HFFc6 (cell line): ENCODE measurements at places on chromosomes 6 and 20.

DNA sequence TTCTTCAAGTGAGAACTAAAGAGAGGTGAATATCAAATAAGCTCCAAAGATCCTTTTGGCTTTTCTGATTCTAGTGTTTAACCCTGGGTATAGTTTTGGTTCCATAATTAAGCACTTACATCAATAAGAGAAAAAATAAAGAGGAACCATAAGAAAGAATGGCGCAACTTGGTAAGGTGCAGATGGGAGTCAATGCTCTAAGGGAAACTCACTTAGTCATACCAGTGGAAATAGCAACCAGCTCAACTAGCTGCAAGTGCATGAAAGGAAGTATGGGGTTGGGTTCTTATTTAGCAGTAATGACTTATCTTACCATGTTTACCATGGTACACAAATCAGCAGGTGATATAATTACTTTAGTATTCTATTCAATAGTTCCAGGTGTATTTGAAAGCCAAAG, 296.5 kb upstream of the RUNX2 start:
- DNase-seq: no peak

GRCh38 chr20:21511850-21512633, 1.8 kb downstream of the NKX2-2 start:
- DNase-seq: no peak

- DNase-seq: no peak
Measured at GRCh38 chr20:8209061-8209460, 77.0 kb downstream of the PLCB1 start.

- DNase-seq: no peak
Measured at GRCh38 chr6:91710342-91710741, 1123.5 kb upstream of the MAP3K7 start.

GRCh38 chr20:47148059-47148458, 208.4 kb downstream of the ZMYND8 start:
- DNase-seq: no peak

DNA sequence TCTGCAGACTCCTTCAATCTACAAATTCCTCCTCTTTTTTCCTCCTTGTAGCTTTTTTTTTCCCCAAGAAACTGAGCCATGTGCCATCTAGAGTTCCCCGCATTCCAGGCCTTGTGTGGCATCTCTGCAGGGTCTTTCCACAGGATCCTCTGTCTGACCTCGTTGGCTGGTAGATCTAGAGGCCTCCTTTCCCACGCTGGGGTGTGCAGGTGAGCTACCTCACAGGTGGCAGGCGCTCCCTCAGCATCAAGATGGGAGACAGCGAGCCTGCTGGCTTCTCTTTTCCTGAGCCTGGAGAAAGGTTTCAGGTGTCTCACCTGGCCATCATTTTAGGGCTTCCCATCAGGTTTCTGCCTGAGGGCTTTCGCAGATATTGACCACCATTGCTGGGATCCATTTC, 9.6 kb upstream of the NELFCD start:
- no peak for DNase-seq

DNA sequence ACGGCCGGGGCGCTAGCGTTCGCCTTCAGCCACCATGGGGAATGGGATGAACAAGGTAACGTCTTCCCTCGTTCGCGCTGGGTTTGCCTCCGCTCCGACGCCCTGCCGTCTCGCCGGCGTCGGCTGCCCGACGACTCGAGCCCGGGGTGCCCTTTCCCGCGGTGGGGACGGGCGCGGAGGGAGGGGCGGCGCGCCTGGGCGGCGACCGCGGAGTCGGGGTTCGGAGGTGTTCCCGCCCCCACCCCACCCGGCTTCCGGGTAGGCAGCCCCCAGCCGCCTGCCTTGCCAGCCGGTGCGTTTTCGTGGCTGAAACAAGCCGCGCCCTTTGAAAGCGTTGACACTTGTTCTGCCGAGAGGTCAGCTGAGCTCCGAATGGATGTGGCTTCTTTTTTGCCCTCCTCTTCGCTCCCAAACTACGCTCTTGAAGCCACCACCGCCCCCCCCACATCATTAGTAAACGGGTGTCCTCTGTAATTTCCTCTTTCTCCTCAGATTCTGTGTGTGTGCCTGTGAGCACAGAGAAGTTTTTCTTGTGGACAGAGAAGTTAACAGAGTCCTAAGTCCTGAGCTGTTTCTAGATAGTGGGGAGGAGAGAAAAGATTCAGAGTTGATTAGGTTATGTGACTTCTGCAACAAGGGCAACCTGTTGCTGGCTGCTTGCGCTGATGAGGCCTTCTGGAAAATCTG, 362 bp downstream of the DUSP22 start:
- peak; percentile 29 for DNase-seq

GRCh38 chr6:85644279-85644762, 1.6 kb upstream of the SYNCRIP start:
- DNase-seq: no peak

DNA sequence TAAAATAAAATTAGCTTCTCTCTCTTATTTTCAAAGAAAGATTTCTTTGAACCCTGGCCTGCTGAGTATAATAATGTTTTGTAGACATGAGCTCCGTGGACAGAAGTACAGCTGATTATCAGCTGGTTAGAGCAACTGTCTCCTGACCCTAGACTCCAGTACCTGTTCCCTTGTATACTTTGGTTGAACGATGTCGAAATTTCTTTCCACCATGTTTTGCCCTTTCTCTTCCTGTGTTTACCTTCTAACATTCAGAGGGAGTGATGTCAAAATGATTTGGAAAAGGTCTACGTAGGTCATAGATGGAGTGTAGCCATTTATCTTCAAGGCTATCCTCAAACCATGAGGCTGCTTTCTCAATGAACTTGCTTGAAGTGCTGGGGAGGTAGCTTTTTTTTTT, 16.8 kb upstream of the ADTRP start:
- no peak for DNase-seq

DNA sequence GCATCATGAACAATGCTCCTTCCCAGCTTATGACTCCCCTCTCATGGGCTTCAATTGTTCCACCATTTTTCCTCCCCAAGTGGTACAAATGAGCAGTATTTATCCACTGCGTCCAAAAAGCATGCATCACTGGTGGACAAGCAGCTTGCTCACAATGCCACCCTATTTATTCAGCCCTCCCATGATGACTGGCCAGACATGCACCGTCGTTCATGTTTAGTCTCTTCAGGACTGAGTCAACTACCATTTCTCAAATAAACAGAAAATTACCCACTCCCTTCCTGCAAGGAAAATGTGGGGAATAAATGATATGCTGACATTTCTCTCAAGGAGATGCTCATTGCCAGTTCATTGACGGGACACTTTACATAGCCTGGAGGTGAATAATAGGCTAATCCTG, 300.4 kb downstream of the C6orf118 start:
- DNase-seq: no peak

DNA sequence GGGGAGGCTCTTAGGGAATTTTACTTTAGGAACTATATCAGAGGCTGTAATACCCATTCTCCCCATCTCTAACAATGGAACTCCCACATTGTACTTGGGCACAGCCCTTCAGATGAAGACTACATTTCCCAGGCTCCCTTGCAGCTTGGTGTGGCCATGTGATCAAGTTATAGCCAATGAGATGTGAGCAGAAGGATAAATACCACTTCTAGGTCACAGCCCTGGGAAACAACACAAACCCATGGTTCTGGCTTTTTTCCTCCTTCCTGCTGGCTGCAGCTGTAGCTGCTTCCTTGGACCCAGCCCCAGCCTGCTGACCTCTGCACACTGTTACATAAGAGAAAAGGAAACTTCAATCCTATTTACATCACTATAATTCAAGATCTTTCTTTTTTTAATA, 445.9 kb upstream of the JARID2 start:
- DNase-seq: peak; percentile 66

DNA sequence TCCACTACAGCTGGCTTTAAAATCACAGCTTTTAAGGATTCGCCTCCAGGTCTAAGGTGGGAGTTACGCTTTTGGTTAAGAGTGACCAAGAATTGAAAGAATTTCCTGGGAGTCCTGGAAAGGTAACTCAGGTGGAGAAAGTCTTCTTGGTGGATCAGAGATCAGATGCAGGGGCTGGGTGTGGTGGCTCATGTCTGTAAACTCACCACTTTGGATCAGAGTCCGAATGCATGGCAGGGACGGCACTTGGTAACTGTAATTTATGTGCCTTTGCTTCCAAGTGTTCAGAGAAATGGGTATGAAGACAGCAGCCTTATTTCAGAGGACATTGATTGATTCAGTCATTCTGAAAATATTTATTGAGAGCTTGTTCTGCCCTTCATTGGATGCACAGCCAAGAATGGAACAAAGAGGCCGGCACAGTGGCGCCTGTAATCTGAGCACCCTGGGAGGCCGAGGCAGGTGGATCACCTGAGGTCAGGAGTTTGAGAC, 18.0 kb upstream of the JARID2 start:
- DNase-seq: no peak

DNA sequence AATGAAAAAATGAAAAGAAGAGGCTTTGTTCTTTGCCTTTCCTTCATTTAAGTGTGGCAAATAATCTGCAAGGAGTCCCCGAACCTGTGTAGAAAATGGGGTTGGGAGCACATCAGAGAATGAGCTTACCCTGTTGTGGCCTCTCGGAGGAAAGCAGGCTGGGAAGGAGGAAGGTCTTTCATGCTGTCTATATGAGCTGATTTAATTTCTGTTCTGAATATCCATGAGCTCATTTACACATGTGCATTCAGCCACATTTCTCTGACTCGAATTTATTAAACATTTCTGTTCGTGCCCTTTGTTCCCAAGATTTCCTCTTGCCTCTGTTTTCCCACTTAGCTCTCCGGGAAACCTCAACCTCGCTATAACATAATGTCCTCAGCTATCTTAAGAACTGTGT, 584.4 kb upstream of the CDH4 start:
- no peak for DNase-seq

- DNase-seq: peak; percentile 21
Measured at GRCh38 chr6:30238178-30238795, 25.1 kb upstream of the TRIM26 start.

DNA sequence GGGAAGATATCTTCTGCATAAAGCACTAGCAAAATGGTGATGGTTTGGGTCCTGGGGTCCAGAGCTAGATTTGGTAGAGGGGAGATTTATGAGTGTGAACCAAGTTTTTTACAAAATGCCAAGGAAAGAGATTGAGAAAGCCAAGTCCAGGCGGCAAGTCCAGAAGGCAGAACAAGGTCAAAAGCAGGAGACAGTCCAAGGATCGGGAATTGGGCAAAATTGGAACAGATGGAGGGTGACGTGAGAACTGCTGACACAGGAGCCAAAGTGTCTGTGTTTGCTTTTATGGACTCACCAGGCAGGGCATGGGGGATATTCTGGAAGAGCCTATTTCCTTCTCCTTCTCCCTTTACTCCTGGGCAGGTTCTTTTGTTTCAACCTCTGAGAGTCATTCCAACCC, 4.1 kb downstream of the NHLRC1 start:
- DNase-seq: no peak

- DNase-seq: no peak
Measured at GRCh38 chr6:72271531-72271930, 350.3 kb upstream of the KCNQ5 start.

DNA sequence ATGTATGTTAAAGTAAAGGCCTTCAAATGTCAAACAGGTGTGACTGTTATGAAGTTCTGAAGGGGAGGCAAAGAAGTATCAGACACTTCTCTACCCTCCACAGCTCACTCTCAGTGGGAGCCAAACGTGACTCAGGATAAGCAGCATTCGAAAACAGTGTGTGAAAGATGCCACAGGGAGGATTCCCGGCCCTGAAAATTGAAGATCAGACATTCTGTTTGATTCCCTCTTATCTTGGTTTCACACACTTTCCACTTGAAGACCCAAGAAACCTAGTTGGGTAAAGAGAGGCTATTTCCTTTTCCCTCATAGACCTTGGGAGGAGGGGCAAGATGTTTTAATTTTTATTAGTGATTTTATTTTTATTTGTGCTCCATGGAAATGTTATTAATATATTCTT, 164.2 kb upstream of the SUPT3H start:
- DNase-seq: no peak

DNA sequence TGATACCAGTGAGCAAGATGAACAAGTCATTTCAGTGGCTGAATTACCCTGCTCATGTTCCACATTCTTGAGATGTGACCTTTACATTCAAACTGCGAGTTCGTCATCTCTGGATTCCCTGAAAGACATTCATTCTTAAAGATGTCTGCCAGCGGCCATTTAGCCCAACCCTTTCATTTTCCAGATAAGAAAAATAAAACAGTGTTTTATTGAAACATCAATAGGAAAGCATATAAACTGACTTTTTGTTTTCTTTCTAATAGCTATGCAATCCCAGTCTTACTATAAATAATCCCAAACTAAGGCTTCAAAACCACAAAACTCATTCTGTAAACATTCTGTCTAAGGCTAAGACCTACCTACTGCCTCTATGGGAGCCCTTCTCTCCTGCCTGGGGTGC, 134.0 kb downstream of the SAMD5 start:
- no peak for DNase-seq

DNA sequence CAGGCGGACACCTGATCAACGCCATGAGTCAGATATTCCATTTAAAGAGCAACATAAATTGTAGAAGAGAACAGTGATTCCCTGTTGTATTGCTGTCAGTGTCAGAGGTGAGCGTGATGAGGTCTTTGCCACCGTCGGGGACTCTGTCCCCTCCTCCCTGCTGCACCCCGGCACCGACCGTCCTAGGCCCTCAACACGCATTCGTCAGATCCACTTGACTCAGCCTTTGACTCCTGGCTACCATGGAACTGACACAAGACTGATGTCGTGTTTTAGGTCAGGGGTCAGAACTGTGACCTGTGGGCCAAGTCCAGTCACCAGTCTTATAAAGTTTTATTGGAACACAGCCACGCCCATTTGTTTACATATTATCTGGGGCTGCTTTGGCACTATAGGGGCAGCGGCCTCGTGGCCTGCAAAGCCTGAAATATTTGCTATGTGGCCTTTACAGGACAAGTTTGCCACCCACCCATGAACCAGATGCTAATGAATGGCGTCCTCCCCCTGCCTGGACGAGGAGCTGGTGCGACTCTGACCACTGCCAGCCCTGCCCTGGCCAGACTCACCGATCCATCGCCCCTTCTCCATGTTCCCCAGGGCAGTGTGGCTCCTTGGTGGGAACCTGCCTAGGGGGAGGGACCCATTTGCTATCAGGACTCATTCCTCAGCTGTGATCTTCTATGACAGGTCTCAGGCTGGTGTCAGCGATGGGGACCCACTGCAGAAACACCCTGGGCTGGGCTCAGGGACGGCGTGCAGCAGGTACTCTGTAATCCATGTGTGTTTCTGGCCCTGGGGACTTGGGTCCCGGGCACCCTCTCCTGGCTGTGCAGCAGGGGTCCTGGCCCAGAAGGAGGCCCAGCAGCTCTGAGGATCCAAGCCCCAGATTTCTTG, 37.5 kb upstream of the PHACTR3 start:
- DNase-seq: no peak

DNA sequence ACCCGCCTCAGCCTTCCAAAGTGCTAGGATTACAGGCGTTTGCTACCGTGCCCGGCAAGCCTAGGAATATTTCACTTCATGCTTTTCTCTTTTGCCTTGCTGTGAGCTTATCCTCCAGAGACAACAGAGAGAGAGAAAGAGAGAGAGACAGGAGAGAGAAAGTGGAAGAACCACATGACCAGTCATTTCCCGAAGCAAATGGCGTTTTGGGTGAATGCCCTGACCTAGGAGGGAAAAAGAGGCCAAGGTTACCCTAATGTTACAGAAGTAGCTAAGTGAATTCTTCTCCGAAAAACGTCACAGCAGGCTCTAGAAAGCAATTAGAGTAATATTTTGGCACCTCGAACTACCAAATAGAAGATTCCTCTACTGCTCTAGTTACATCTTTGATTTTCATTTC, 9.1 kb downstream of the SGK1 start:
- no peak for DNase-seq
